ENCODE measurements at places on chromosomes 6 and 20.

DNA sequence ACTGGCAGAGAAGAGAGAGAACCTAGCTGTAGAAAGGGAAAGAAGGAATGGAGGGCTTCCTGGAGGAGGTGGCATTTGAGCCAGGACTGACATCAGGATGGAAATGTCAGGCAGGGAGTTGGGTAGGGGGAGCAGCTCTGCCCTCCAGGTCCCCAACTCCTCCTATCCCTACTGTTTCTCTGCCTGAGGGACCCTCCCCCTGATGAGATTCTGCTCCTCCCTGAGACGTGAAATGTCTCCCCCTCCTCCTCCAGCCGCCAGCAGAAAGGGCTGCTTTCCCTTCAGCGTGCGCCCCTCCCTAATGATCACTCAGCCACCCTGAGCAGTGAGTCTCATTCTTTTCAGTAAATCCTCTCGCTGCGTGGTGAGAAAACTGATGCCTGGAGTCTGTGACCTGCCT lies 40.6 kb downstream of the HLA-DPB1 start:
- no peak for DNase-seq

GRCh38 chr6:21679761-21680265 lies 86.3 kb downstream of the SOX4 start:
- no peak for DNase-seq

DNA sequence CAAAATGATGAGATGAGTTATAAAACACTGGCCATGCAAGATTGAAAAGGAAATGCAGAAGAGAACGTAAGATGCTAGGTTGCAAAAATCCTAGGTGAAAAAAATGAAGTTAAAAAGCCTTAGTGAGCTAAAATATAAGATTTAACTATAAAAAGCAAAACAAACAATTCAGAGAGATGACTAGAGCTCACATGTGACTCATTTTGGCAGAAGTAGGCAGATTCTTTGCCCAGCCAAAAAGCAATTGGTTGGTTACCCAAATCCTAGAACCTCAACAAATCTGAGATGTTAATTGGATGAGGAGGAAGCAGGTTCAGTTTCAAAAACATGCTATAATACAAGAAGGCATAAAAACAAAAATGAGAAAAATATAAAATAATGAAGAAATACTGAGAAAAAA lies 249.1 kb downstream of the OGFRL1 start:
- no peak for DNase-seq

DNA sequence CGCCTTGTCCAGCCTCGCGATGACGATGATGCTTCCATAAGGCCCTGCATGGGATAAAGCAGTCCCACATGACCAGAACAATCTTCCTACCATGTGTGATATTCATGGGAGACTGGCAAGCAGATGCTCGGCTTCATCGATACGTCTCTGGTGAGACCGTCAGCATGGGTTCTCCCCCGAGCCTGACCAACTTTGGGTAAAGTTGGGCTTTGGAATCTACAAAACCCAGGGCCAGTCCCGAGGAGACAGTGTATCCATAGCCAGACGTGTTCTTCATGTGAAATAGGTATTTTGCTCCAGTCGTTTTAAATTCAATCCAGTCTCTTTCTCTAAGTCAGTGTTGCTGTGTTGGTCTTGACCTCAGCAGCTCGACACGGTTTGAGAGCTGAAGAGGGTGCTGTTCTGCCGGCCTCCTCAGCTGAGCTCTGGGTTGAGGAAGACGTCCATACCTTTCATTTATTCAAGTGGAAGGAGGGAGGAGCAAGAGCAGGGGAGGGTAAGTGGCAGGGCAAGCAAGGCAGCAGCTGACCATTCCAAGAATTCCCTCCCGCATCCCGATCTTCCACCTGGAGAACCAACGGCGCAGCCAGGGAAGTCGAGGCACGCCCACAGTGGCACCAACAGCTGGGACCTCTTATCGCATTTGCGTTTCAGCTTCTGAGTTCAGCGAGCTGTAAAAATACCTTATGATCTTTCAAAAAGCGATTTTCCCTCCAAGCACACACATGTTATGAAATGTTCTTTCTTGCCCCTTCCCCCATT lies 64.0 kb upstream of the THBS2 start:
- DNase-seq, result no peak

- DNase-seq, result no peak
These were observed 317.2 kb upstream of the ID4 start for GRCh38 chr6:19519941-19520340.

DNA sequence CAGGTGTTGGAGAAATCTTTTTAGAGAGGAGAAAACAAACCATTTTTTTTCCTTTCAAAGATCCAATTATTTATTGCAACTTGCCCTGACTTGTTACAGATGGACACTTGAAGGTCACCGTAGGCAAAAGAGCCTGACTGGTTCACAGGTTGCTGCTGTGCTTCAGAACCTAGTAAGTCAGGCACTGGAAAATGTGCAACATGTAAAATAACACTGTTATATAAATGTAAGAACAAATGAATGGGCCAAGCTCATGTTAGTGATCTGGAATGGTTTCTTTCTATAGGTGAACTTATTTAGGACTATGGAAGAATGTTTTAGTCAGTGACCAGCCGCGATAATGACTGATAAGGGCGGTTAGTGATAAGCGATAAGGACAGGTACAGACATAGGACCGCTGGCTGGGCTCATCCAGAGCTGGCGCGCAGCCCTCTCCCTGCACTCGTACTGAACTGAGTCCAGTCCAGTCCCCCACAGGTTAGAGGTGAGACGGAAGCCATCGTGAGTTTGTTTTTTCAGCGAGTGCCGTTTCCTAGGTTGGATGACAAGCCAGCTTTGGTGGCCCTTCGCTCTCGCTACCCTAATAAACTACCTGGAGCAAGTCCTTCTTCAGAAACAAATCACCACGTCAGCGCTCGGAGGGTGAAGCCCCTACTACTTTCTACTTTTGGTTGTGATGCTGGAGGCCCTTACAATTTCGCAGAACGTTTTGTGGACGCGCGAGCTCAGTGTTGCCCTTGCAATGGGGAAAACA lies 94.4 kb upstream of the PRDM1 start:
- peak; percentile 23 for DNase-seq

- DNase-seq, result no peak
These were observed 522.7 kb upstream of the CDH4 start for GRCh38 chr20:60729135-60729900.

GRCh38 chr6:75755704-75756103 lies 6.7 kb downstream of the MYO6 start:
- DNase-seq, result no peak

GRCh38 chr6:122726649-122727048 lies 52.9 kb upstream of the FABP7 start:
- no peak for DNase-seq

DNA sequence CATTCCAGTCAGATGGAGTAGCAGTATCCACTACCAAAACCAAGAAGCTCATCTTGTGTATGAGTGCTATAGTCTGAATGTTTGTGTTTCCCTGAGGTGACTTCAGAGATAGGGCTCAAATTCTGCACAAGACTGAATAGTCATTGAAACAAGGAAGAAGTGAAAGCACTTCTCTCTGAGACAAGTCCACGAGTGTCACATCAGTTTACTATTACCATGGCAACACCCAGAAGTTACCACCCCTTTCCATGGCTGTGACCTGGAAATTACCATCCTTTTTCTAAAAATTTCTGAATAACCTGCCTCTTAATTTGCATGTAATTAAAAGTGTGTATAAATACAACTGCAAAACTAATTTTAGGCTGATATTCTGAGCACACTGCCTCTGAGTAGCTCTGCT lies 682.1 kb upstream of the ADGRB3 start:
- DNase-seq, result no peak

DNA sequence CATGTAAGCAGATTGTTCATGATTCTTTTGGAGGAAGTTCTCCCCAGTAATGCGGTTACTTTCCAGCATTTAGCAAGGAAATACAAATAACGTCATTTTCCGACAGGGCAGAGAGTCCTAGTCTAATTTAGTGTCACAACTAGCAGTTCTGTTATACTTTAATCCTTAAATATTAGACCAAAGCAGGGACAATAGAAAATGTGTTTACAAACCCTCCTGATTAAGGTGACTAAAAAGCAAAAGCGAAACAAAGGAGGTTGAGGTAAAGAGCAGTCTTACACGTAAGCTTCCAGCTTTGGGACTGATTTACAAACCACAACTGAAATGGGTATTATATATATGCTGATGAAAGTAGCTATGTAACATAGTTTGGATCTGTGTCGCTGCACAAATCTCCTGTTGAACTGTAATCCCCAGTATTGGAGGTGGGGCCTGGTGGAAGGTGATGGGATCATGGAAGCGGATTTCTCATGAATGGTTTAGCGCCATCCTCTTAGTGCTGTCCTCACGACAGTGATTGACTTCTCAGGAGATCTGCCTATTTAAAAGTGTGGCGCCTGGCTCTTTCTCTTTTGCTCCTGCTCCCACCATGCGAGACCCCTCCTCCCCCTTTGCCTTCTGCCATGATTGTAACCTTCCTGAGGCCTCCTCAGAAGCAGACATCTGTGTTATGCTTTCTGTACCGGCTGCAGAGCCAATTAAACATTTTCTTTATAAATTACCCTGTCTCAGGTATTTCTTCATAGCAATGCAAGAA lies 81.9 kb downstream of the PLCB1 start:
- DNase-seq, result no peak

- DNase-seq, result no peak
These were observed 107.2 kb upstream of the BTBD3 start for GRCh38 chr20:11810311-11811083.

- no peak for DNase-seq
These were observed 277 bp downstream of the ADGRB3 start for GRCh38 chr6:68635412-68635705.

DNA sequence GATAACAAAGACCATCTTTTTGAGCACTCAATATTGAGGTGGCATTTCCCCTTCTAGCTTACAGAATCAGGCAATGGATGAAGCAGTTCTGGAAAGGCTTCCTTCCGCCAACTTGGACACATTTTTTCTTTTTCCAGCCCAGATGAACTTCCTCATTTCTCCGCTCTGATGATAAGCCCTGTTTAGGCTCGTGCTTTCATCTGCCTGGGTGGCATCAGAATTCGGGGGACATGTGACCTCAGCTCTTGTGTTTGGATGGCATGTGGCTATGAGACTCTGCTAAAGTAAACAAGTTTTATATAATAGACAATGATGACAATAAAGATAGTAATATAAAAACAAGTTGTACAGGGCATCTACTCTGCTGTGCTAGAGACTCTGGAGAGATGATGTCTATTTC lies 796.7 kb downstream of the DHX35 start:
- no peak for DNase-seq

DNA sequence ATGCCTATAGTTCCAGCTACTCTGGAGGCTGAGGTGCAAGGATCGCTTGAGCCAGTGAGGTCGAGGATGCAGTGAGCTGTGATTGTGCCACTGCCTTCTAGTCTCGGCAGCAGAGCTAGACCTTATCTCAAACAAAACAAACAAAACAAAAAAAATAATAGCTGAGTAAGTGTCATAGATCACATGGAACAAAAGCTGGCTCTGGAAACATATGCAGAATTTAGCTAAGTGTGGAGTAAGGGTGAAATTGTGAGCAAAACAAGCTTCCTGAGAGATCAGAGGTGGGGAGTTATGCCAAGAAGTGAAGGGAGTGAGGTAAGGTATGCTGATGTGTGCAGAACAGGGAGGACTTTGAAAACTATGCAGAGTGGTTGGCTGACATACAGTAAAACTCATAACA lies 18.7 kb downstream of the SGK1 start:
- DNase-seq, result no peak

GRCh38 chr6:155452576-155452975 lies 3.1 kb downstream of the NOX3 start:
- no peak for DNase-seq

DNA sequence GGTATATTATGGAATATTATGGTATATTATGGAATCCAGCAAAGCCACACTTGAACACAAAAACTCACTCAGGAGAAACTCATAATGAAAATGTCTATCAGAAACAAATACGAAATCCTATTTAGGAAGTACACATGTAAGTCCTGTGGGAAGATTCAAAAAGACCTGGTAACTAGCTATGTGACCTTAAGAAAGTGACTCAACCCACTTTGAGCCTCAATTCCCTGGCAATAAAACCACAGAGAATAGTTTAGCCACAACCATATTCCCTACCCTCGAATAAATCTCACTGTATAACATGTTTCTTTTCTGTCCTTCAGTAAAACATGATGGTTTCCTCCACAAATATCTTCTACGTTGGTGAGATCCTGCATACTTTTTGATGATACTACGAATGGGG lies 56.4 kb downstream of the ZMYND8 start:
- DNase-seq, result no peak

DNA sequence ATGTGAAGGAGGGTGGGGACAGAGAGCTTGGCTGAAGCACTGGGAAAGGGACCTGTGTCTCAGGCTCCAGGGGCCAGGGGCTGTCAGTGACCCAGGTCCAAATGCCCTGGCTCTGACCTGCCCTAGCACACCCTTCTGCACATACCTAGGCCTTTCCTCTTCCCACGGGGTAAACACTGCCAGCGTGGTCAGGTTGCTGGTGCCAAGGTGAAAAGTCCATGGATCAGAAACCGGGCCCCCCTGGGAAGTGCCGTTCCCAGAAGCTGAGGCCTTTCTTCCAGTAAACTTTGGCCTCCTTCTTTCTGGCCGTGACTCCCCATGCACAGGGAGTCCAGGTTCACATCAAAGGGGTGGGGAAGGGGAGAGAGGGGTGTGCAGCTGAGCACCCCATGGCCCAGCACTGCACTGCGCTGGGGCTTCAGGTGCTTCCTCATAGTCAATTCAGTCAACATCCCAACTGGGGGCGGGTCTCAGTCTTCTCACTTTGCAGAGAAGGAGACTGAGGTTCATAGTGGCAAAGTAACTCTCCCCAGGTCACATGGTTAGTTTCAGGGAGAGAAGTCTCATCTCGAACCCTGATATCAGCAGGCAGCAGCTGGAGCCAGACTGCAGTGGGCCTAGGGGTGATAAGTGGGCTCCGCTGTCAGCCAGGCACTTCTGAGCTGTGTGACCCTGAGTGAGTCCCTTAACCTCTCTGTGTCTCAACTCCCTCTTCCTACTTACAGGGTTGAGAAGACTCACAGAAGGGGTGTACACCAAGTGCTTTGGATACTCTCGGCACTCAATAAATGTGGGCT lies 17.0 kb downstream of the PCK1 start:
- DNase-seq, result no peak
